ENCODE measurements at places on chromosomes 5 and 9.
A peak's percentile ranks its signal among the peaks of the same experiment; 100 is the strongest.

DNA sequence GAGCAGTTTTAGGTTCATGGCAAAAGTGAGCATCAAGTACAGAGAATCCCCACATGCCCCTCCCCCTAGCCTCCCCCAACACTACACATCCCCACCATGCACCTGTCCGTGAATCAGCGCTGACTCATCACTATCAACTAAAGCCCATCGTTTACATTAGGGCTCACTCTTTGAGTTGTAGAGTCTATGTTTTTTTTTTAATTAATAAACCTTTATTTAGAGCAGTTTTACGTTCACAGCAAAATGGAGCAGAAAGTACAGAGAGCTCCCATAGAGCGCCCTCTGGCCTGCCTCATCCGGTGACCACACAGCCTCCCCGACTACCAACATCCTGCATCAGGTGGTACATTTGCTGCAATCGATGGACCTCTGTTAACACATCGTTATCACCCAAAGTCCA is 47.9 kb upstream of the UNC5A start:
- DNase-seq, result peak; percentile 22

DNA sequence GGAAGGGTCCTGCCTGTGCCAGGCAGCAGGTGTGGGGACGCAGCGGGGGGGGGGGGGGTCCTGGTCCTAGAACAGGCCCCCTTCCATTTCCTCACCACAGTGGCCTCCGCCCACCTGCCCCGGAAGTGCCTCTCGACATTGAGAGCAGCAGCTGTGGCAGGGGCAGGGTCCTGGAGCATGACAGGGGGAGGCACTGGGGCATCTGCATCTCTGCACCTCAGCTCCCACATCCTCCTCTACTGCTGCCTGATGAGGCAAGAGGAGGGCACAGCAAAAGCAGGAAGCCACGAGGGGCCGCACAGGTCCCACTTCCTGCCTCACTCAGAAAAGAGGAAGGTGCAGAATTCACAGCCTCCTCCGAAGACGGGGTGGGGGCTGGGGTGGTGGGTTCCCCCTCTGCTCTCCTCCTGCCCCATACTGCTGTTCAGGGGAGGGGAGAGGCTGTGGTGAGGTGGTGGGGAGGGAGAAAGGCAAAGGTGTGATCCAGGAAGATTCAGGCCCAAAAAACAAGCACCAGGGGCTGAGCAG is 14.8 kb downstream of the AKNA start:
- DNase-seq, result no peak

- DNase-seq, result no peak
Observed at GRCh38 chr5:15880201-15880600, 299.4 kb downstream of the MARCHF11 start.

DNA sequence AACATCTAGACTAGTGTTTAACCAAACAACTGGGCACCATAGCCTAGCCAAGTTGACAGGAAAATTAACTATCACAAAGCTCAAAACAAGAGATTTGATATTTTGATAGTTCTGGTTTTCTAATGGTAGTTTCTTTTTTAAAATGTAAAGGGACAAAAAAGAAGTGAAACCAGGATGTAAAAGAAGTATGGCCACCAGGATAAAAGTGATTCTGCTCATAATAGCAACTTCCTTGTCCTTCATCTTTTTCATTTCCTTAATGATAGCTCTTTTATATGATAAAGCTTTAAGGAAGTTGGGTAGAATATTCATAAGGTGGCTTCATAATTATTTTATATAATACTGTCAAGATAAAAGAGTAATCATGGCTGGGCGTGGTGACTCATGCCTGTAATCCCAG is 139.1 kb downstream of the BASP1 start:
- no peak for DNase-seq

- no peak for DNase-seq
Observed at GRCh38 chr5:80215523-80215922, 40.3 kb downstream of the SERINC5 start.

DNA sequence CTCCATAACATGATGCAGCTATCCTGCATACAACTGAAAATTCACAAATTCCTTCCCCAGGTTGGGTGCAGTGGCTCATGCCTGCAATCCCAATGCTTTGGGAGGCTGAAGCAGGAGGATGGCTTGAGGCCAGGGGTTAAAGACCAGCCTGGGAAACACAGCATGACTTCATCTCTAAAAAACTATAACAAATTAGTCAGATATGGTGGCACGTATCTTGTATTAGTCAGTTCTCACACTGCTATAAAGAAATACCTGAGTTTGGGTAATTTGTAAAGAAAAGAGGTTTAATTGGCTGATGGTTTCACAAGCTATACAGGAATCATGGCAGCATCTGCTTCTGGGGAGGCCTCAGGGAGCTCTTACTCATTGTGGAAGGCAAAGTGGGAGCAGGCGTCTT is 56.4 kb upstream of the DAPK1 start:
- peak; percentile 94 for DNase-seq

GRCh38 chr5:148804393-148804792 is 22.0 kb upstream of the ADRB2 start:
- no peak for DNase-seq

- peak; percentile 68 for DNase-seq
Observed at GRCh38 chr9:137534256-137535119, 15.7 kb downstream of the PNPLA7 start.

- no peak for DNase-seq
Observed at GRCh38 chr9:124710766-124711165, 60.3 kb downstream of the NR6A1 start.

Data from M059J (cell line).